ENCODE measurements at places on chromosomes 13 and 19.

GRCh38 chr19:6677883-6678689 is 8.1 kb upstream of the TNFSF14 start:
- DNase-seq, result no peak

GRCh38 chr19:48481846-48482639 is 12.9 kb downstream of the CYTH2 start:
- no peak for DNase-seq

DNA sequence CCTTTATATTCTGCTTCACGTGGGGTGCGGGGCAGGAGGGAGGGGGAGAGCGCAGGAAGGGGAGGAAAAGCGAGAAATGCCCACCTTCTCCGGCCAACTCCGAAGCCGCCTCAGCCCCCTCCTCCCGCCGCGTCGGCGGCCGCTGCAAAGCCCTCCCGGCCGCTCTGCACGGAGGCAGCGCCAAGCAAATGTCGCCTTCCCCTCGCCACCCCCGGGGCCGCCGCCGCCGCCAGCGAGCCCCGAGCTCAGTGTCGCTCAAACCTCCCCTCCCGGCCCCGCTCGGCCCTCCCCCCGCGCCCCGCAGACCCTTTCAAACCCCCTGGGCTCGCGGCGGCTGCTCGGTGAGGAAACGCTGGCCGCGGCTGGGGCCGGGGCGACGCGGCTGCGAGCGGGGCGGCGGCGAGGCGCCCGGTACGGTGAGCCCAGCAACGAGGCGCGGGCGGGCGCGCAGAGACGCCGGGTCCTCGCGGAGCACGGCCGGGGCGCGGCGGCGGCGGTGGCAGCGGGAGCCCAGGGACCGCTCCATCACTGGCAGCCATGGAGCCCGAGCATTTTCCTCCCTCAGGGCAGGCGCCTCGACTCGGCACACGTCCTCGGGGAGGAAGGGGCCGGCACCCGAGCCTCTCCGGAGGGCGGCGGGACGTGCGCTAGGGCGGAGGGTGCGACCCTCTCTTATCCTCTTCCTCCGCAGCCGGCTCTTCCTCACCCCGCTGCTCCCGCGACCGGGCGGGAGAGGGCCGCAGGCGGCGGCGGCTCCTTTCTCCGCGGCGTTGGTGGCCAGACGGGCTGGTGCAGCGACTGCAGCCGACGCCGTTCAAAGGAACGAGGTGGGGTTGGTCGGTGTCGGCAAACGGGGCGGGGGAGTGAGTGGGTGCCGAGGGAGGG is 463 bp upstream of the TSC22D1 start:
- DNase-seq, result no peak

DNA sequence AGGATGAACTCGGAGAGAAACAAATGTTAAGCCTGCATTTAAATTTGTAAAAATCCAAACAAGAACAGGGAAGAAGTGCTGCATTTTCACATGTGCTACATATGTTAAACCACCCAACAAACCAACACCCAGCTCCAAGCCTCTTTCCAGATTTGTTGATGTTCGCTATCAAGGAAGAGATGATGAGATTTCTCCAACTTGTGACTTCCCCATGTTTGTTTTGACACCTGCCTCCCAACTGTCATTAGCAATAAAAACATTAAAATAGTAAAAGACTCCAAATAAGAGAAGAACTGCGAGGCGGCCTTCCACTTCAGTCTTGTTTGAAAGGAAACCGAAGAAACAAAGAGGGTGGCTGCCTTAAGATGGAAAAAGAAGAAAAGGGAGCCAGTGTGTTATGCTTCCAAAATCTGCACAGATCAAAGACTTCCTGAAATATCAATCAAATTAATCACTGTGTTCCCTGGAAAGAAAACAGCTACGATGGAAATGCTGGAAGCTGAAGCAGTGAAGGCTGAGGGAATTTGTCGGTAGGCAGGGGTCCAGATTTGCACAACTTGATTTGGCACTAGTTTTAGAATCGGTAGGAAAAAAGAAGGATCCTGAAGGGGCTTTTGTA is 14.0 kb upstream of the GGACT start:
- peak; percentile 18 for DNase-seq

DNA sequence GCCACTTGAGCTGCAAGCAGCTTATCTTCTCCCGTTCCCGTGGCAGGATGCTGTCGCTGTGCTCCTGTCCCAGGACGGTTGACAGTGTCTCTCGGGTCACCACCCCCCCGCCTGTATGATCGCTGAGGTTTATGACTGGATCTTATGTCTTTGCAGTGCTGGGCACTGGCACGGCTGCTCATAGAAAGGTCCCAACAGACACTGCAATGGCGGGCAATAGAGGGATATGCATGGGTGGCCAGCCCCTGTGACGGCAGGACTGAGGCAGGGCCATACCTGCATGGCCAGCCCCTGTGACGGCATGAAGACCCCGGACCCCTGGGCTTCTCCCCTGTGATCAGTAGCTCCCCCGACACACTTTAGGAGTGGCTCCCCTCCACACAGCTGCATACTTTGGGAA is 307.2 kb downstream of the TEX29 start:
- no peak for DNase-seq

DNA sequence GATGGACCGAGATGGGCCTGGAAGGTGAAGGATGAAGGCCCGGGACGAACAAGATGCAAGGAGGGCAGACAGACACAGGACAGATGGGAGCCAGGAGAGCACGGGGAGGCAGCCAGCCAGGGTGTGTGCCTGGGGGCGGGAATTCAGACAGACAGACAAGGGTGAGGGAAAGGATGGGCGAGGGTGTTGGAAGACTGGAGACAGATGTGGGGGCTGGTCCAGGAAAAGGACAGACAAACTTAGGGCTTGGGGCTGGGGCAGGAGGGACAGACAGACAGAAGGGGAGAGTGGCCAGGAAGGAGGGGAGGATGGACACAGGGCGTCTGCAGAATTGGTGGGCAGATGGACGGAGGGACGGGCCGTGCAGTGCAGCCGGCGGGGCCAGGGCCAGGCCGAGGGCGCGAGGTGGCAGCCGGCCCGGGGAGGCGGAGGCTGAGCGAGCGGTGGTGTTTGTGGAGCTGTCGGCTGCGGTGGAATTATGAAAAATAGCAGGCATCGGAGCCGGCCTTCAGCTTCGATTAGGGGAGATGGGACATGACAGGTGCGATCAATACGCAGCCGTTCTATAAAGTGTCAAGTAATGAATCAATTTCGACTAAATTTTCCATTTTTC is 4.6 kb upstream of the ERFL start:
- DNase-seq, result no peak
